Immature natural killer cell (primary cell): ENCODE measurements at places on chromosomes 16 and 17.

- DNase-seq: no peak
These were observed 33.9 kb downstream of the ANKFY1 start for GRCh38 chr17:4229627-4230541.

DNA sequence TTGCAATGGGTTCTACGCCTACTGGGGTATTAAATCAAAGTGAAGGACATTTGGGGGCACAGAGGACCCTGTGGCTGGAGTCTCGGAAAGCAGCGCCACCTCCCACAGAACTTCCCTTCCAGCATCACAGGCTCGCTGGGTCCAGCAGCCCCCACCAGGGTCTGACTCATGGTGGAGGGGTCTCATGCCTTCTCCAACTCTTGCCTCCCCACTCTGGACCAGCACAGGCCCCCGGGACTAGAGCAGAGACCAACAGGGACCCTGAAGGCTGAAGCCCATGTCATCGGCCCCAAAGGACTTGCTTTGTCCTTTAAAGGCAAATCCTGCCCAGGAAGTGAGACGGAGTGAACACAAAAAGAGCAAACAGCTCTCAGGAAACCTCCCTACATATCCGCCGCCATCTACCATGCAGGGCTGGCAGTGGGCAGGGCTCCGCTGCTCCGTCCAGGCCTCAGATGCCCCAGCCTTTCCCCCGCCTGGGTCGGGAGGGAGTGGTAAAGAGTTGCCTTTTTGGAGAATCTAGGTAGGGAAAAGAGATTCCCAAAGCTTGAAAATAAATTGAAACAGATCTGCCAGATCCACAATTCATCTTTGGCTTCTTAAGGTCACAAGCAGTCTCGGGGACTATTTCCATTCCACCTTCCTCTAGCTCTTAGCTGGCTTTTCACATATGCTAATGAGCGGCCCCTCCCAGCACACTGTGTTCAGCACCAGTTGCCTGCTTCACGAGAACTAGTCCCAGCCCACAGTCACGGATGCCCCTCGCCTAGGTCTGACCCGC lies 2.1 kb upstream of the GPRC5C start:
- DNase-seq: no peak

DNA sequence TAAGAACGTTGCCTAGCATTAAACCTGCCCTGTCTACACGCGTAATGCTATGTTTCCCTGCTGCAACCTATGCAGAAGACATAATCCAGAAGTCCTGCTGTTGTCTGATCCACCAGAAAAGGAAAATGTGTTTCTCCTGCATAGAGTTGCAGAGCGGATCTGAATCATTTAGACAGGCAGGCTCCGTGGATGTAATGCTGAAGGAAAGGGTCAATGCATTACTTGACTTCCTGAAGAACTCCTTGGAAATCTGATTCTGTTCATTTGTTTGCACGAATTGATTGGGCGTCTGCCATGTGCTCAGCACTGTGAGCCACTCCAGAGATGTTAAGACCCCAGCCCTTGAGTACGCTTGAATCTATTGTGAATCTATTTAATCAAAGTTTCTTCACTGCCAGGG lies 83.4 kb downstream of the FOXL1 start:
- DNase-seq: no peak

GRCh38 chr16:75576384-75576811 lies 10.2 kb downstream of the GABARAPL2 start:
- no peak for DNase-seq

DNA sequence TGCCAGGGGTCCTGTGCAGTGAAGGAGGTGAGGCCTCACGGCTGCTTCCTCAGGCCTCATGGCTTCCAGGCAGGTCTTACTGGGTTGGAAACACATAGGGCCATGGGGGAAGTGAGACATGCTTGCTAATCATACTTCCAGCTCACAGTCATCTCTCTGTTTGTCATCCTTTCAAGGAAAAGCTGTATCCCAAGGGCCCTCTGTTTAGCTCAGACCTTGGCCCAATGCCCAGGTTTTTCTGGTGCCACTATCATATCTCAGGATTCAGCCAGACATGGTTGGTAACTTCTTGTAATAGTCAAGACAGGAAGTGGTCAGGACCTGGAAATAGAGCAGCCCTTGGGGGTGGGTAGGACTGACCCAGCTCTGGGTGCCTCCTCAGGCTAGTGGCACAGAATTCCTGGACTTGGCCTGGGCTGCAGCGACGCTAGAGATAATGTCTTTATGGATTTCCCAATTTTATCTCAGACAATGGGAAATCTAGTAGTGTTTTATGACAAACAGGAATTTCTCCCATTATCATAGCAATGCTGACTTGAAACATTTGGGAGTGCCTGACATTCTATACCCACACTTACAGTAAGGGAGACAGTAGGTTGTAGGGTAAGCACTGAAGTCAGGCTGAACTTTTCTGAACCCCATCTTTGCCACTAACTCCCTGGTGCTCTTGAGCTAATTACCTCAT lies 13.5 kb upstream of the ITGB3 start:
- no peak for DNase-seq

GRCh38 chr17:51180486-51180885 lies 14.3 kb downstream of the NME2 start:
- DNase-seq: no peak

GRCh38 chr16:1771864-1772361 lies 570 bp upstream of the NME3 start:
- DNase-seq: no peak

GRCh38 chr16:566475-567372 lies at the start of gene NHLRC4:
Gene NHLRC4, plus strand, starts transcription at chr16:567005. Its CDS starts 1,043 bp downstream, at chr16:568048.
- DNase-seq: no peak

DNA sequence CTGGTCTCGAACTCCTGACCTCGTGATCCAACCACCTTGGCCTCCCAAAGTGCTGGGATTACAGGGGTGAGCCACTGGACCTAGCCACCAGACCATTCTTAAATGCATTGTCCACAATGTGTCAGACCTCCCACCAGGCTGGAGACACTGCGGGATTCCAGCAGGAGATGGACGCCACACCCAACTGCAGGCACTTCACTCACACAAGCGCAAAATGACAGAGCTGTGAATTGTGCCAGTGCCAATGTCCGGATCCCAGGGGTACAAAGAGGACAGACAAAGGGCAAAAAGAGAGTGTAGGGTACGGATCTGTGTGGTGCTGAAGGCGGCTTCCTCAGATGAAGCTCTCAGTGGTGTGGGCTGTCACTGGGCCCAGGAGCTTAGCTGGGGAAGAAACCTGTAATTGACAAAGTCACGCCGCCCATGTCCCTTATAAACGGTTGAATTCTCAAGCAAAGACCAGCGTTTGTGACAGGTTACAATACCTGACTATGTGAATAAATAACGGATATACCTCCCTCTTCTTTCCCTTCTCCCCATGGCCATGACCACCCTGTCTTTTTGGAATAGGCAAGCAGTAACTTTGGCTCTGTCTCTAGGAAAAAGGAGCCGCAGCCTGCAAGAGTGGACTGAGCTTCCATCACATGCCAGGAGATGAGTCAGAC lies 40.0 kb downstream of the HS3ST3A1 start:
- DNase-seq: no peak

DNA sequence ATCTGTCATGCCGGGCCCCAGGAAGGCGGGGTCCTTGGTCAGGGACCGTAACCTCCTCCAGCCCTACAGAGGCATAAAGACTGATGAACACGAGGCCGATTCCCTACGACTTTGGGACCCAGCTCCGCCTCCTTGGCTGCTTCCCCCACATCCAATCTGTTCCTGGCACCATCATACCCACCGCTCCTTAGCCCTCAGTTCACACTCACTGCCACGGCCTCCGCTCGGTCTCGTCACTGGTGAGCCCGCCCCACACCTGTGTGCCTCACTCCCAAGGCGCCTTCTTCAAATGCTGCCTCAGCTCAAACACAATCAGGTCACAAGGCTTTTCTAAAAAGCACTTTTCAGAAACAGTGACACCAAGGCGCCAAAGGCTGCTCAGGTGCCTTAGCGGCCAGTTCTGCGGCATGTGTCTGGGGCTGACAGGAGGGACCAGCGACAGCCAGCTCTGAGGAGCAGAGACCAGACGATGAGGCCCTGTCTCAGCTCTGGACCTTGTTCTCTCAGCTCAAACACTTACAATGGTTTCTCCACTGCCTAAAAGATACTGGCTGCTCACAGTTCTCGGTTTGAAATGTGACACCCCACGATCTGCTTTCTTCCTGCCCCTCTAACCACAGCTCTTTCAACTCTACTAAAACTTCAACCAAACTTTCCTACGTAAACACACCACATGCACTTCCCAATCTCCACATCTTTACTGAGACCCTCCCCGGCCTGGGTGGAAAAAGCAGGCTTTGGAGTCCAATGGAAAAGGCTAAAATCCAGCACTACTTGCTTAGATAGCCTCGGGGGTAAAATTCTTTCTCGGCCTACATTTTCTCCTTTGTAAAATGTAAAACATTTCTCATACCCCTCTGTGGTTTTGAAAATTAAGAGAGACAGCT lies 33.2 kb downstream of the CYB5D2 start:
- peak; percentile 42 for DNase-seq

- DNase-seq: peak; percentile 9
These were observed 64.4 kb downstream of the MAP2K6 start for GRCh38 chr17:69478916-69479315.

DNA sequence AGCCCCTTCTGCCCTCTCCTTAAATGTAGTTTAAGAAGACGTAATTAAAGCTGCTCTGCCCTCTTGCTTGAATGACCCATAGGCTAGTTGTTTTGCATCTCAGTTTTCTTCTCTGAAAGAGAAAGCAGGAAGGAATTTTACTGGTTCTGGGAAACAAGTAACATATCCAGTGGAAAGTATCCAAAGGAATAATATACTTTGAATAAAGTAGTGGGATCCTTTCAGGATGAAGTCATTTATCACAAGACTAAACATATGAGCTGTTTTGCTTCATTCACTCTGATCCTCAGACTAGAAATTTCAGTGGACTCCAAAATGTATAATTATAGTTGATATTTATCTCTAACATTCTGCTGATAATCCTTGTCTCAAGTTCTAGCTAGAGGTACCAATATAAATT lies 1297.6 kb upstream of the GOT2 start:
- DNase-seq: no peak

DNA sequence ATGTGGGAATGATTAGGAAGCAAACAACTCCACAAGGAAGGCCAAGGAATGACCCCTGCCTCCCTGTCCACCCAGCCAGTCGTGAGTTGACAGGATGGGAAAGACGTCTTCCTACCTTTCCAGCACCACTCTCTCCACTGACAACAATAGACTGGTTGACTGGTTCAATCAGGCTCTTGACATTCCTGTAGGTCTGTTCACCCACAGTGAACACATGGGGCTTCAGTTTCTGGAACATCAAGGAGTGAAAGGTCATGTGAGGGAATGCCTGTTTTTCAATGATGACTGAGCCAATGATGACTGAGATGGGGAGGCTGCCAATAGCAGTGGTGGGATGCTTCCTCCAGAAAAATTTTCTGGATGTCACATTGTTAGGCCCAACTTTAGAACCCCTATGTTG lies 9.6 kb downstream of the MYO19 start:
- no peak for DNase-seq

DNA sequence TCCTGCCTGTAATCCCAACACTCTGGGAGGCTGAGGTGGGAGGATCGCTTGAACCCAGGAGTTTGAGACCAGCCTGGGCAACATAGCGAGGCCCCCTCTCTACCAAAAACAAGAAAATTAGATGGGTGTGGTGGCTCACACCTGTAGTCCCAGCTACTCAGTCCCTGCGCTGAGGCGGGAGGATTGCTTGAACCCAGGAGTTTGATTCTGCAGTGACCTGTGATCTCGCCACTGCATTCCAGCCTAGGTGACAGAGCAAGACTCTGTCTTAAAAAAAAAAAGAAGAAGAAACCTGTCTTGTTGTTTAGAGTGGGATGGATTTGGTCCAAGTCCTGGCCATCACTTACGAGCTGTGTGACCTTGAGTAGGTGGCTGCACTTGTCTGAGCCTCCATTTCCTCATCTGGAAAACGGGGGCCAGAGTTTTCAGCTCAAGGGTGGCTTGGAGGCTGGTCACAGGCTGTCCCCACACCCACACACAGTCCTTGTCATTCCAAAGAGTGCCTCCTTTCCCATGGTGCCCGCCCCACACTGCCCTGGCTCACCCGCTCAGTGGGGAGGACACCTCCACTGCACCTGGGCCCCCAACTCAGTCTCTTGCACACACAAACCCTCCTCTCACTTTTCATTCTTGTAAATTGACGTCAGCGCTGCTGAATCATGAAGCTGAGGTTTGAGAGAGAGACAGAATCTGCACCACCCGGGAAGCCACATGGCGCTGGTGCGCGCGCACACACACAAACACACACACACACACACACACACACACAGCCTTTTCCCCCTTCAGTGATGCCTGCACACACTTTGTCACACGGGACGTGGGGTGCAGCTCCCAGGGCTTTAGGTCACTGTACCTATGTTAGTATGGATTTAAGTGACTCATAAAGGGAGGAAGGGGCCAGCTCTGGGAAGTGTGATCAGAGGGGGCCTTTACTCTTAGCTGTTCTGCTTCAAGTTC lies 4.2 kb downstream of the SOCS1 start:
- peak; percentile 69 for DNase-seq

DNA sequence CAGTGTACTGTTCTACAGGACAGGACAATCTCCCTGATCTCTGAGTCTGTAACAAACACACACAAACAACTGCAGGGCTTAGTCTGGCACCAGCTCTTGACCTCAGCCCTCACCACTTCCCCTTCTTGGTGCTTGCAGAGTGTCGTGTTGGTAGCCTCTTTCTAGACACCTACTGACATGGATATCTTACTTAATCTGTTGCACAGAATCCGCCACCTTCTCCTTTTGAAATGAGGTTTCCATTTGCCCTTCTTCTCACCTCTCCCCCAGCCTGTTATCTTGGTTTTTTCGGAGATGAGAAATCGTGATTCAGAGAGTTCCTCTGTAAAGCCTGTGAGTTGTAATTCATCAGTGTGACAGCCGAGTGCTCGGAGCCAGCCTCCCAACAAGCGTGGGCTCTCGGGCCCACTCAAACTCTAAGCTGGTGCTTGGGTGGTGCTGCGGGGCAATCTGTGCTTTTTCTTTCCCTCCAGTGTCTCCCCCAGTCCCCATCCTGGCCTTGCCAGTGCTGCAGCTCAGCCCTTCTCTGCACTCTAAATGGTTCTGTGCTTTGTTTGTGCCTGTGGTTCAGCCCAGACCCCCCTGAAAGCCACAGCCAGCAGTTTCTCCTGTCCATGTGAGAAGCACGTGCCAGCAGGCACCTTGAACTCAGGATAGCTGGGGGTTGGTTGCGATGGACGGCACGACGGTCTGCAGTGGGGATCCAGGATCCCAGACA lies 28.1 kb downstream of the KIAA0513 start:
- peak; percentile 93 for DNase-seq

DNA sequence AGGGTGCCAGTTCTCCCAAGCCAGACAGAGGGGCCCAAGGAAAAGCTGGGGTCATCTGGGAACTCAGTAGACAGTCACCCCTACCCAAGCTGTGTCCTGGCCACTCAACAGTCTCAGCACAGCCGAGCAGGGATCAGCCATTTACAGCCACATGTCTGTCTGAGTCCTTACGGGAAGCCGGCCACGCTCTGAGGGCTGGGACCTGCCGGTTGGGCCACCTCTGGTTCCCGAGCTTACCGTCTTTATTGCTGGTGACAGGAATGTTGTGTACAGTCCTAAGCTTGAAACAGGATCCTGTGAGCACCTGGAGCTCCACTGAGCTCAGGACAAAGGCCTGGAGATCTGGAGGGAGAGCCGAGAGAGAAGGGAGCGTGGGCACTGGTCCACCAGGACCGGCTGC lies 59.8 kb downstream of the TIMM22 start:
- no peak for DNase-seq
